ENCODE measurements at places on chromosomes 5 and 9. TPM values are rescaled to one million over a fixed set of nuclear protein-coding genes. Genes with fewer than 3 reads are reported as not detected.
A peak's percentile ranks its signal among the peaks of the same experiment; 100 is the strongest.

DNA sequence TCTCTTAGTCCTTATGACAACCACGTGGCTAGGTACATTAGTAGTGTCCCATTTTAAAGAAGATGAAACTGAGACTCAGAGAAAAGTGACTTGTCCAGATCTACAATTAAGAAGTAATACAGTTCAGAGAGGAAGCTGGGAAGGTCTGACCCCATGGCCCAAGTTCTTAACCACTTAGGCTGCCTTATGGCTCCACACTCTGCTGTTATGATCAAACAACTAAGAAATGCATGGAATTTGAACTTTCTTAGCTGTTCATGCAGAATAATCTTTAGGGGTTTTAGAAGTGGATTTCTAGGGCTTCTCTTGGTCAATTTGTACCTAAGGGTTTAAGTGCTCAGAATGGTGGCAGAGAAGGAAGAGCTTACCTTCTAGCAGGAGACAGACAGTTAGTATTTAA is 128.0 kb upstream of the MSX2 start:
- DNase-seq, result no peak

DNA sequence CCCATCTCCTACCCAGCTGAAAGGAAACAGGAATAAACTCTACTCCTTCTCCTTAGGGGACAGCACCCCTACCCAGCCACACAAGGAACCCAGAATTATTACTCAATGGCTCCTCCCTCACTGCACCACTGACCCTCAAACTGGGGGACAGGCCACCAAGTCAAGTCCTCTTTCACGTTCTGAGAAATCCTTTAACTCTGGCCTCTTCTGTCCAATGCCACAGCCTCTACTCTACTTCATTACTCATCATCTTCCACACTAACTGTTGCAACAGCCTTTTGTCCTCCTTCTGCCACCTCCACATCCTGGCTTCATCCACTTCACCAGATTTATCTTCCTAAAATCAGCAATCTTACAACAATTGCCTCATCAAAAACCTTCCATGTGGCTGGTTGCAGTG is 6.8 kb downstream of the TTC39B start:
- DNase-seq, result no peak

- DNase-seq, result no peak
These were observed 29.9 kb upstream of the PDE4D start for GRCh38 chr5:59923465-59923864.

DNA sequence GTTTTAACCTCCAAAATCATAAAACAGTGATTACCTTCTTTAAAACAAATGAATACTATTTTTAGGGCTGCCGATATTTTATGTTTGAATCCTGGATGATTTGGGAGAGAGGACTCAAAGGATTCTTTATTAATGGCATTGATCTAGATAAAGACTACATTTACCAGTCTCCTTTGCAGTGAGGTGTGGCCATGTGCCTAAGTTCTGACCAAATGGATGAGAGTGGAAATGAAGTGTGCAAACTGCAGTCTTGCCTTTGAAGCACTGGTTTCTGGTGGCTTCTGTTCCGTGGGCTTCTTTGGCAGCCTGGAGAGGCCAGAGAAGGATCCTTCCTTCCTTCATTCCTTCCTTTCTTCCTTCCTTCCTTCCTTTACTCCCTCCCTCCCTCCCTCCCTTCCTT is 24.3 kb upstream of the GDA start:
- no peak for DNase-seq

DNA sequence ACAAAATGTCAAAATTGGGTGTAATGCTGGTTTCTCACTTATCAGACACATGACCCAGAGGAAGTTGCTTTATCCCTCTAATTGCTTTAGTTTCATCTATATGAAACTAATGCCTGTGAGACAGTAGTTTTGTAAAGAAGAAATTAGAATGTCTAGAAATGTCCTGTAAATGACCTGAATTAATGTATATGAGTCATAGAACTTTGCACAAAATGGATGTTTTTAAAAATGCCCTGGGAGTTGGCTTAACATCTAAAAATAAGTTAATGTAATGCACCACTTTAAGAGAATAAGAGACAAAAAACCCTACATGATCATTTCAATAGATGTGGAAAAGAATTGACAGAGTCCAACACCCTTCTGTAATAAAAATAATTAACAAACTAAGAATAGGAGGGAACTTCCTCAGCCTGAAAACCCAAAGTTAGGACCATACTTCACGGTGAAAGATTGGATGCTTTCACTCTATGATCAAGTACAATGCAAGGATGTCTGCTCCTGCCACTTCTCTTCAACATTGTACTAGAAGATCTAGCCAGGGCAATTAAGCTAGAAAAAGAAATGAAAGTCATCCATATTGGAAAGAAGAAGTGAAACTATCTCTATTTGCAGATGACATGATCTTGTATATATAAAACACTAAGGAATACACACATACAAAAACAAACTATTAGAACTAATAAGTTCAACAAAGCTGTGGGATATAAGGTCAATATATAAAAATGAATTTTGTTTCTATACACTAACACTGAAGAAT is 117.9 kb downstream of the MELK start:
- no peak for DNase-seq

DNA sequence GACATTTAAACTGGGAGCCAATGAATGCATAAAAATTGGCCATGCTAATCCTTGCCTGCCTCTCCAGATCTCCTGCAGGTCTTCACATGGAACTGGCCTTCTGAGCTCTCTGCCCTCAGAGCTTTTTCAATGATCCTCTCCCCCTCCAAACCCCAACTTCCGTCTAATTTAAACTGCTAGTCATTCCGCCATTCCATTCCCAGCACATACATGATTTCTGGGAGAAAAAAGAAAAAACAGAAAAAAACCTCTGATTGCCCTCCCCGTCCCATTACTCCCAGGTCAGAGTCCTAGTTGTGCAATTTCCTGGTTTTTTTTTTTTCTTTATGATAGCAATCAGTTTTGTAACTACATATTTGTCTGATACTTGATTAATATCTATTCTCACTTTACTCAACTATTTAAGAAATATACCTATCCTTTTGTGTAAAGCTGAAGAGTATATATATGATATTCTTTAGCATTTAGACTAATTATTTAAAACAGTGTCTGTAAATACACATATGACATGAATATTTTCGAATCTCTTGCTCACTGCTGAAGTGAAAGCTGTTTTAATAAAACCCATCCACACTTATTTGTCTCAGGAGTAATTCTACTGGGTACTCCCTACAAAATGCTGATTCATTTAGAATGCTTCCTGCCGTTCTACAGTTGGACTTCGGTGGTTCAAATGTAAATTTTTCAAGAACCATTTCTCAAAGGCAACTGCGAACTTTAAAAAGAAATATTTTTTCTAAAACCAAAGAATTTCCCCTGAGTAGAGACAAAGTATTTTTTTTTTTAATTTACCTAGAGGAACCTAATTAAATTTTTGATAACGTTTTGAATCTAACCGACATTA is 1.6 kb downstream of the HINT1 start:
- peak; percentile 37 for DNase-seq

DNA sequence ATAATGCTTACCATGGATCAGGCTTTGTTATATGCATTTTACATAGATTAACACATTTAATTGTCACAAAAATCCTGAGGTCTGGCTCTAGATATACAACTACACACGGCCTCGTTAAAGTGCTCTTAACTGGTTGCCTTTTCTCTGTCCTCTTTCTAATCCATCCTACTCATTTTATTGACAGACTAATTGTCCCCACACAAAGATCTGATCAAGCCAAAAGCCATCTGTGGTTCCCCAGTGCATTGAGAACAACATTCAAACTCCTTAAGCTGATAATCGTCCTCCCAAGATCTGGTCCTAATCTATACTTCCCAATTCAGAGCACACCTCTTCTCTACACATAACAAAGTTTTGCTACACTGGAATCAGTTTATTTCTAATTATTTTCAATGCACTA is 23.9 kb upstream of the PPP2R2B start:
- no peak for DNase-seq

GRCh38 chr9:90607701-90608516 is 34.7 kb downstream of the DIRAS2 start:
- no peak for DNase-seq

DNA sequence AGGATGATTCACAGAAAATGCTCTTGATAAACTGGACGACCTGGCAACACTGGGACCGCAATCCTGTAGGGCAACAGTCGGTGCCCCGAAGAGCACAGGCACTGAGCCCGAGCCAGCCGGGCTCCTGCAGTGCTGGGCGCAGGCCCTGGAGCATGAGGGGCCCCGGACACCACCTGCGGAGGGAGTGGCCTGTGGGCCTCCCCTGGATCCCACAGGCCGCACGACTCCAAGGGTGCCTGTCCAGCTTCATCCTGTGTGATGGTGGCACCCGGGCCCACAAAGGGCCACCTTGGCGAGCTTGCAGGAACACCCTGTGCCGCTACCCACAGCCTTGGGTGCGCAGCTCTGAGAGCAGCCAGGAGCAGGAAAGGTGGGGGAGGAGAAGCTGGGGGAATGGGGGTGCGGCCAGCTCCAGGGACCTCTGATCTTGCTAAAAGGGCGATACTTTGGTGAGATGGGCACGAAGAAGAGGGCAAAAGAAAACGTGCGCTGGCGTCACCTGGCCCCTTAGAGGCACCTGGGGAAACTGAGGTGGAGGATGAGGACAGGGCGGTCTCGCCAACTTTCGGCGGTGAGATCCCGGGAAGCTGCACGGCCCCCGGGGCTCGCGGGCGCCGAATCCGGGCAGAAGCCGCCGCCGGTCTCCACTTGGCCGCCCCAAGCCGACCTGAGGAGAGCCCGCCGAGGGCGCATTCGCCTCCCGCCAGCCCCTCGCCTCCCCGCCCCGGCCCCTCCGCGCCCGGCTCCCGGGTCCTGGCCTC is 722 bp downstream of the TBC1D9B start:
- no peak for DNase-seq

- DNase-seq, result no peak
These were observed 36.7 kb downstream of the LPAR1 start for GRCh38 chr9:111001526-111001925.

DNA sequence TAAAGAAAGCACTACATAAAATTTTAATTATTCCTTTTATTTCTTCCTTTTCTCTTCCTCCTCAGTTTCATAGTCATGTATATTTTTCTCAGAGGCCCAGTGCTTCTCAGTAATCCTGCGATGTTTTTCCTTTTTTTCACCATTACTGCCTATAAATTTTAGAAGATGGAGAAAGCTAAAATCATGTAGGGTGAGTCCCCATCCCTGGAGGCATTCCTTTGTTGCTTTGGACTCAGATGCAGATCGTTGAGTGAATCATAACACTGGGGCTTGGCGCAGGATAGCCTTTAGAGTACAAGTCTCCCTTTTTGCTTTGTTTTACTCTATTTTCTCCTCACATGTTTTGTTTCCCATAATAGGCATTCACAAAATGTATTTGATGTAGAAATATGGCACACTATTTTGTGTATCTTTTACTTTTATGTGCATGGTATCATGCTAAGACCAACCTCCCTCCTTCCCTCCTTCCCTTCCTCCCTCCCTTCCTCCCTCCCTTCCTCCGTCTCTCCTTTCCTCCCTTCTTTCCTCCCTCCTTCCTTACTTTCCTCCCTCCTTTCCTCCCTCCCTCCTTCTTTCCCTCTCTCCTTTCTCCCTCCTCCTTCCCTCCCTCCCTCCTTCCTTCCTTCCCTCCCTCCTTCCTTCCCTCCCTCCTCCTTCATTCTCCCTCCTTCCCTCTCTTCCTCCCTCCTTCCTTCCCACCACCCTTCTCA is 72.4 kb downstream of the NUDT12 start:
- no peak for DNase-seq

DNA sequence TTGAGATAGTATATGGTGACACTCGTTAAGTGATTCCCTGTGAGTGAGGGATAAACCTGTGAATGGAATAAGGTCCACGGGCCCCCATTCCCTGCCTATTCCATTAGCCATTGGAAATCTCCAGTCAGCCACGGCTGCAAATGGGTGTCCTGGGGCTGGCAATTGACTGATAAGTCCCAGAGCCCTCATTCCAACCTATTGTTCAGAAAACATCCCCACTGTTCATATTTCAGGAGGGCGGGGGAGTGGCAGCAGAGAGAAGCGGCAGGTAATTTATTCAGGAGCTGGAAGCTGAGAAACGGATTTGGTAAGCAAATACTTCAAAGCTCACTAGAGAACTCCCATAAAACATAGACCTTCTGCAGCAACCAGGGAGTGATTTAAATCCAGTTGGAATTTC is 42.0 kb downstream of the TMEM174 start:
- no peak for DNase-seq

DNA sequence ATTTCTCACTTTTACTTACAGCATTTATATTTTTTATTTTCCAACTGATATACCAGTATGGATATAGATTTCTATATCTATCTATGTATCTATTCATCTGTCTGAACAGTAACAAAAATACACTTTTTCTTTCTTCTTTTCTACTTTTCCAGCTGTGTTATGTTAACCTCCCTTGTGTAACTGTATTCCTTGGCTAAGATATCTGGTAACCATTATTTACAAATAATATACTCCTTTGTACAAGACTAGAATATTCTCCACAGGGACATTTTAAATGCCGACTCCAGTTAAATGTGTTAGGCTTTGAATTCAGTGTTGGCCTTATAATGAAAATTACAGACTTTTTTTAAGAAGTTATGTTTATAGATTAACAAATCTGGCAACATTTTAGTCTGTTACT is 168.7 kb downstream of the XRCC4 start:
- no peak for DNase-seq

- DNase-seq, result no peak
These were observed 16.8 kb downstream of the PHF2 start for GRCh38 chr9:93593144-93593658.

DNA sequence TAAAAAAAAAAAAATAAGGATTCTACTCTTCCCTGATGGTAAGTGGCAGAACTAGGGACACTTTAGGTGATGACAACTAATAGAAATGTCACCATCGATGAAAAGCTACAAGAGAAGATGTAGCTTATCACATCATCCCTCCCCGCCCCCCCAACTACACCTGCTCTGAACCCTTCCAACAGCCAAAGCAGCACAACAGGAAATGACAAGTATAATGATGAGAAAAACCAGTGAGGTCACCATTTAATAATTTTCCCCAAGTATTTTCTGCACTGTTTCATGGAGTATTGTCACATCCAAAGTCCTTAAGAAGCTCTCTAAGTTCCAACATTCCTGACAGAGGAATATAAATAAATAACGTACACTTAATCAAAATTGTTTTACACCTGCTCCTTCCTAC is 221.4 kb downstream of the EFNA5 start:
- peak; percentile 64 for DNase-seq

GRCh38 chr5:17379100-17379951 is 118.7 kb upstream of the TAF11L2 start:
- DNase-seq, result no peak

Gene NSD1
- total RNA-seq, result 22.9 TPM

Gene CCDC183
- 0.51 TPM for total RNA-seq

Gene ZNF354C
- total RNA-seq, result 4.9 TPM

Gene TLN1
- 230 TPM for total RNA-seq

Gene PCDHB3
- total RNA-seq, result 1.1 TPM

Gene SCAI
- 3.7 TPM for total RNA-seq

Gene PCDHA7
- total RNA-seq, result 0.13 TPM

Gene C9orf153
- 0.38 TPM for total RNA-seq

All from dermis microvascular lymphatic vessel endothelial cell (primary cell).